ENCODE measurements at places on chromosomes 3 and 15. TPM values are rescaled to one million over a fixed set of nuclear protein-coding genes. Genes with fewer than 3 reads are reported as not detected.

The PIF1 gene
- 1.8 TPM for total RNA-seq

The KLHL40 gene
- total RNA-seq = not detected

The CCDC71 gene
- total RNA-seq = 17.0 TPM

The NRG4 gene
- 1.9 TPM for total RNA-seq

The RETNLB gene
- total RNA-seq = not detected

The ZNF662 gene
- 2.4 TPM for total RNA-seq

DNA sequence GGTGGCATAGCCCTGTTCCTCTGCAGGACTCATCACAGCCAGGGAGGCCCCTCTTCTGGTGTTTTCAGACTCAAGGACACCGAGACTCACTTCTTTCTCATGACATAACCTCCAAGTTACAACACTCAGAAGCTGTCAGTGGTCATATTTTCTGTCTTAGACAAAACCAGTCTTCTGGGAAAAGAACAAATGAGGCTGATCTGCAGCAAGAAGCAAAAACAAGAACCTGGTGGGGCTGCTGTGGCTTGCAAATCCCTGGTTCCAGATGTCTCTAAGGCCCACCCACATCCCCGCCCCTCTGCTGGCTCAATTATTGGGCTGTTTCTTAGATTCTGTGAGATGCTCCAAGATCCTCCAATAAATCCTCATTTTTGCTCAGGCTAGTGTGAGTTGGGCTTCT, 16.6 kb upstream of the LOXL1 start:
- DNase-seq = no peak

GRCh38 chr15:90211440-90212143, 10.5 kb downstream of the SEMA4B start:
- DNase-seq = no peak

DNA sequence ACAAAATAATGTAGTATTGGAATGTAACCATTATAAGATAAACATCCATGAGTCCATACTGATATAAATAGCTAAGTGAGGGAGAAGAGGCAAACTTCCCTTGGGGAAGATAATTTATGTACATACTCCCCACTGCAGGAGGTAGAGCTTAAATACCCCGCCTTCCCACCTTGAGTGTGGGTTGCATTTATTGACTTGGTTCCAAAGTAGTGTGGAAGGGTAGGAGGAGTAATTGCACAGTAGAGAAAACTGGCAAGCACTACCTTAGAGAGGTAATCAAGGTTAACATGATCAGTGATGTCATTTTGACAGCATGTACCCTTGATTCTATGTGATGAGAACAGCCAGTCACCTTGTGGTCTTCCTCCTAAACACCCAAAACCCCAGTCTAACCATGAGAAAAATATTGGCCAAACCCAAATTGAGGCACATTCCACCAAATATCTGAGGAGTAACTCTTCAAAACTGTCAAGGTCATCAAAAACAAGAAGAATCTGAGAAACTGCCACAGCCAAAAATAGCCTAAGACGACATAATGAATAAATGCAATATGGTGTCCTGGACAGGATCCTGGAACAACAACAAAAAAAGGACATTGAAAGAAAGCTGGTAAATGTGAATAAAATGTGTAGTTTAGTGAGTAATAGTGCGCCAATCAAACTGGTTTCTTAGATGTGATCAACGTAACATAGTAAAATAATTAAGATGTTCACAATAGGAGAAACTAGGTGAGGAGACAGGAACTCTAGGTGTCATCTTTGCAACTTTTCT, 774 bp upstream of the CNOT10 start:
- DNase-seq = no peak

DNA sequence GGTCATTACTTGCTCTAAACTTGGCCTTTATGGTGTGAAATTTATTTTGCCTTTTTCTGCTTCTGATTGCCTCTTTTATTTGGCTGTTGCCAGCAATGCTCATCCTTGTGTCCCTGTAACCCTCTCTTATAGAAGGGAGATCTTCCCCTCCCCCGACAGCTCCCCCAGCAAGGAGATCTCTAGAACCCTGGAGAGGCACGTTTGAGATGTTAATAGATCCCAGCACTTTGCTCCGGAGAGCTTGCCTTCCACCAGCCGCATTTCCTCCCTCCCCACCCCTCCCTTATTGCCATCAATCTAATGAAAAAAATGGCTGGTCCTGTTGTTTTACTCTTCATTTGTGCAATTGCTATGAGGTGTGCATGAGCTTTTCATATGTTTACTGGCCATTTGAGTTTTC, 18.2 kb downstream of the TRIM71 start:
- no peak for DNase-seq

- DNase-seq = no peak
These were observed 598.2 kb downstream of the UNC13C start for GRCh38 chr15:54576298-54576935.

DNA sequence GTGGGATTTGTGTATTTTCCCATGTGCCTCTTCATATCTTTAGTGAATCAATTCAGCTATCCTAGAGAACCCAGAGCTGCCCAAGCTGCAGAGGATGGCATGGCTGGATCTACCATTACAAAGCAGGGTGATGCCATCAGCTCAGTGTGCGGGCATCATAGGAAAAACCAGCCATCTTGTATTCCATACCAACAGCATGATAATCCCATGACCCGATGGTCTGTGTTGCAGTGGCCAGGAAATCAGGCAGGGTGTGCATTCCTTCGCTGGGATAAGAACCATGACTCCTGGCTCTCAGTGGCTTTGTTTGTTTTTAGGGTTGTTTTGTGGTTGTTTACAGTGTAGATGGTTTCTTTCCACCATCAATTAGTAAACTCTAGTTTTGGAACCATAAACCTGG, 36.0 kb downstream of the ARHGAP31 start:
- DNase-seq = no peak

GRCh38 chr15:45132844-45133560, 3.2 kb downstream of the DUOX1 start:
- no peak for DNase-seq

- DNase-seq = no peak
These were observed 17.5 kb downstream of the LMCD1 start for GRCh38 chr3:8519156-8519555.

- no peak for DNase-seq
These were observed 111.9 kb downstream of the ST8SIA2 start for GRCh38 chr15:92505611-92506010.

DNA sequence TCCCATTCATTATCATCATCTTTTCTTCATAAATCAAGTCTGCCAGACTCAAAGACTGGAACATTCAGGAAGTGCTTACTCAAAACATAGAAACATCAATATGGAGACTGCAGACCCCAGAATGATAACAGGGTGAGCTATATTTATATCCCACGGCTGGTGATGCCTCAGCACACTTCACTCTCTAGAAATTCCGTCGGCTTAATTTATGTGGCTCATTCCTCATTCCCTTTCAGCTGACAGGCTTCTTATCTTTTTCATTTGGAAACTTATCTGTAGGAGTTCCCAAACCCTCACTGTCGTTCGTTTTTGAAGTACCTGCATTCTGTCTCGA, 45.5 kb downstream of the RFTN1 start:
- DNase-seq = no peak

GRCh38 chr15:73941044-73941443, 14.8 kb downstream of the LOXL1 start:
- no peak for DNase-seq

- DNase-seq = no peak
These were observed 97.9 kb downstream of the NAALADL2 start for GRCh38 chr3:174957081-174957480.

DNA sequence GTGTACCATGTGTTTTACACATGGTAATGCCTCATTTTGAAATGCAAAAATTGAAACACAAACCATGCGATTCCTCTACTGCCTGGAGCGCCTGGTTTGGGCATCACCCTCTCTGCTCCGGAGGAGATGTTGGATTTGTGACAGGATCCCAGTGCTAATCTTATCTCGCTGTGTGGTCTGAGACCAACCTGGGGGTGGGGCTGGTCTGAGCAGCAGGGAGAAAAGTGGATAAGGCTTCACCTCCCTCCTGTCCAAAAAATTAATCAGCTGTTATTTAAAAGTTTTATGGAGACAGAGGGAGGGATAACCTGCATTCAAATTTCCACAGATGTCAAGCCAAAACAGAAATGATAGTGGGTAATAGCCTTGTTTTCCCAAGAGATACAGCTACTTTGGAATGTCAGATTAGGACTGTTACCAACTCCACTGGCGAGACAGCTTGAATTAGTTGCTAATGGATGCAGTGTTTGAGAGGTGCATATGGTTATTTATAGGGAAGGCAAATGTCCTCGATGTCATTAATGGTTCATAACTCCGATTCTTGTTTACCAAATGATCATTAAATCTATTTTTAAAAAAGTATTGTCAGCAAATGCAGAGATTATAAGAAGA, 54.0 kb upstream of the SKOR1 start:
- DNase-seq = no peak

DNA sequence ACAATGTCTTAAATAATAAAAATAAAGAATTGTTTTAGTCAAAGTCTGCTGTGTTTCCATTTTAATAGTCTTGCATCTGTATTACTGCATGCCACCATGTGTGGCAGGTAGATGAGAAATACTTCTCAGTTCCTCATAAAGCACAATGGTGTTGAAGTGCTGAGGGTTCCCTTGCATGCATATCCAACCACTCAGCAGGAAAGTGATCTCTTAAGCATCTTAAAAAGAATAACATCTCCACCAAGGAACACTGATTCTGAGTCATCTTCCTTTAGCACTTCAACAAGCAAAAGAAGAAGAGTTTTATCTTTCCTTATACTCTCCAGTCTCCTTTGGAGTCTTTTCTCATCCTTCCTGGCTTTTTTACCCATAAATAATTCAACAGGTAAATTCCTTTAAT, 602.0 kb downstream of the TBL1XR1 start:
- no peak for DNase-seq

DNA sequence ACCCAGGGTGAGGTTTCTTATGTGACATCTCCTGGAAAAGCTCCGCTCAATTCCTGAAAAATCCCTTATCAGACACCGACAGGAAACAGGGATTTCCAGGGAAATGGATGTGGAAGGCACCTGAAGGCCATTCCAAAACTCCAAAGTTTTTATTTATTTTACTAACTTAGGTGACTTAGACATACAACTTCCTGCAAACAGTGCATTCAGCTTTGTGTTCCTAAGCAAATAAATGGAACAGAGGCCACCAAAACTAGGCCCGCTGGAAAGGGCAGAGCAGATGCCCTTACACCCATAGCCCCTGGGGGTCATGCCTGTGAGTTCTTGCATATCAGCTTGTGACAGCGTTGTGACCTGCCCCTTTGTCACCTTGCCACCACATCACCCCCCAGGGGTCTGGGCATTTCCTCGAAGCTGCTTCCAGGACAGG, 239.4 kb downstream of the XXYLT1 start:
- DNase-seq = no peak
